ENCODE measurements at places on chromosomes 5 and 9.

GRCh38 chr9:114799925-114800324, 5.9 kb downstream of the TNFSF15 start:
- no peak for DNase-seq

DNA sequence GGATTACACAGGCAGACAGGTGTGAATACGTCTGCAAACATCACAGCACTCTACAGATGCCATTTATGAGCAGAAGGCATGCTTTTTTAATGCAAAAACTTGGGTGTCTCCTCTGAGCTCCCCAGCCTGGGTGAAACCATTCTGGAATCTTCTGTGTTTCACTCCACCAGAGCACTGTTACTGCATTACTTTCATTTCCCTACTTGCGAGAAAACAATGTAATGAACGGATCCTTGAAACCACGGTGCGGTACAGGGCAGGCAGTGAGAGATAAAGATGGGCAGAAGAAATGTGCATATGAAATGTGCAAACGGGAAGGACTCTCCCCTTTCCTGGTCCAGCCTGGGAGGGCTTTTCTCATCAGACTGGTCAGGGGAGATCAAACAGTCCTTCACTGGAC, 584.3 kb upstream of the KLF4 start:
- DNase-seq, result no peak

DNA sequence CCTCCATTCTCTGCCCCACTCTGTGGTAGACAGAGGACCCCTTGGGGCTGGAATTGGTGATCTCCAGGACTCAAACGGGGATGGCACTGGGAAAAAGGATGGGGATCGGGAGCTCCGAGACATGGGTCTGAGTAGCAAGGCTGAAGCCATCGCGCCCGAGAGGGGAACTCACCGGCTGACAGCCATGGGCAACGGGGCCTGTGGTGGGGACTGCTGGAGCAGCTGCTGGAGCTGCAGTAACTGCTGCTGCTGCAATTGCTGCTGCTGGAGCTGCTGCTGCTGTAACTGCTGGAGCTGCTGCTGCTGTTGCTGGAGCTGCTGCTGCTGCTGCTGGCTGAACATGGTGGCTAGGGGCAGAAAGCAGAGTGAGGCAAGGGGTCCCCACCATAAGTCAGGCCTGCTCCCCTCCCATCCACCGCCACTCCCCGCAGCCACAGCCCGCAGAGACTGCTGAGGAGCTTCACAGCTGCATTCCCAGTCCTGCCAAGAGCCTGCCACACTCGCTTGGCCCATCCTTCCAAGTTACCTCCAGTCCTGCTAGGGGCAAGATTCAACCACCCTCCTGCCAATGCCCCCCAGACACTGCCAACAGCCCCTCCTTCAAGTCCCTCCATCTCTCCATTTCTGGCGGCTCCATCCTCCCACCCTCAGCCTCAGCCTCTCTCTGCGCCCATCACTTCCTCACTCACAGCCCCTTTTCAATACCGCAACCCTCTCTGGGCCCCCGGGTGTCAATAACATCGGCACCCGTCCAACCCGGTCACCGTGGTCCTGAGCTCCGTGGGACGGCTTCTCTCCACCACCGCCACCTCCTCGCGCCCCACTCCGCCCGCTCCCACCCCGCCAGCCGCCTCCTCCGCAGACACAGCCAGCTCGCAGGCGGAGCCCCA, 611 bp downstream of the CIZ1 start:
- DNase-seq, result no peak

DNA sequence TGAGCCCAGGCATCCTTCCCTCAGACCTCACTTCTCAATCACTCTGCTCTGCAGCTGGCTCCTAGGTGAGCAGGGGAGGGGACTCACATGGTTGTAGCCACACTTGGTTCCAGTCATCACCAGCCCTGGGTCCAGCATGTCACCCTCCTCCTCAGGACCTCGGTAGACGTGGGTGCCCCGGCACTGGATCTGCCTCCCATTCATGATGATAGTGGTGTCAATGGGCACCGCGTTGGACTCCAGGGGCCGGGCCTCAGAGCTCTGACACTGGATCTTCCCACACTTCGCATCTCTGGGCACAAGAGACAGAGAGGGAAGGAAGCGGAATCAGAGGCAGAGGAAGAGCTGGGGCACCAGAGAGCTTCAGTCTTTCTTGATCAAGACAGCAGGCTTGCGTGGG, 32.9 kb downstream of the NIPAL4 start:
- DNase-seq, result no peak
